ENCODE measurements at places on chromosomes 12 and 14. TPM values are rescaled to one million over a fixed set of nuclear protein-coding genes. Genes with fewer than 3 reads are reported as not detected.

MUCL1 gene
- not detected for total RNA-seq

IGF1 gene
- total RNA-seq: not detected

PGAM5 gene
- total RNA-seq: 63.2 TPM

TMEM132C gene
- not detected for total RNA-seq

DNA sequence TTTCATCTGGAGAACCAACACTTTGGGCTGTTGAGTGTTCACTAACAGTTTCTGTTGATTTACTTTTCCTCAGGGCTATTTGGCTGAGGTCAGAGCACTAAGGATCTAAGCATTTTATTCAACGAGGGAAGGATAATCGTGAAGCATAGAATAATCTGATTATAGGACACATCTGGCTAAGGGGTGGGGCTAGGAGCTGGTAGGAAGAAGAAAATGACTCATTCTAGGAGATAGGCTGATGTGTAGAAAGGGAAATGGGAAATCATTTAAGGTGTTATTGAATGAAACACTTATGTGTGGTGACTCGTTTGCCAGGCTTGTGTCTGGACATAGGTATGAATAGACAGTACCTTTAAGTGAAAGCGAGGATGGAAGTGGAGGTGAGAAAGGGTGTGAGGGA lies 167.2 kb downstream of the ETNK1 start:
- no peak overlapping the region for H3K27ac ChIP-seq
- no peaks in the 10 kb centered on the region for H3K4me1 ChIP-seq
- H3K27me3 ChIP-seq: no peaks in the 10 kb centered on the region
- no peak for DNase-seq

DNA sequence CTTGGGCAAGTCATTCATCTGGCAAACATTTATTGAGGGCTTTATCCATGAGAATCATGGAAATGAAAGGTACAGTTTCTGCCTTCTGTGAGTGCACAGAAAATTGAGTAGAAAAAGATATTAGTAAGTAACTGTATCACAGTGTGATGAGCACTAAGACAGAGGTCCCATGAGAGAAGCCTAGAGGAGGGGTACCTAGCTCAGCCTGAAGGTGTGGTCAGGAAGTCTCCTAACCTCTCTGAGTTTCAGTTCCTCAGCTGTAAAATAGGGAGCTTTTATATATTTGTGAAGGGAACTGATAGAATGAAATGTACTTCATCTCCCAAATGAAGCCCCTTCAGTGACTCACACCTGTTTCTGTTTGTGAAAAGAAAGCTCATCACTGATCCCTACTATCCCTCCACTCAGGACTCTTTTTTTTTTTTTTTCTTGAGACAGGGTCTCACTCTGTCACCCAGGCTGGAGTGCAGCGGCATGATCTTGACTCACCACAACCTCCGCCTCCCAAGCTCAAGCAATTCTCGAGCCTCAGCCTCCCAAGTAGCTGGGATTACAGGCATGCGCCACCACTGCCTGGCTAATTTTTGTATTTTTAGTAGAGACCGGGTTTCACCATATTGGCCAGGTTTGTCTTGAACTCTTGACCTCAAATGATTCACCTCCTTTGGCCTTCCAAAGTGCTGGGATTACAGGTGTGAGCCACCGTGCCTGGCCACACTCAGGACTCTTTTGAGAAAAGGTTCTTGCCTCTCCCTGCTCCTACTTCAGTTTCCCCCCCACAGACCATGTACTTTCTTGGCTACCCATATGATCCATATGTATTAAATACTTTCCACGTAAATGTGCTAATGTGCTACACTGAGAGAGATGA lies 93.7 kb upstream of the FUT8 start:
- peak; percentile 92 for DNase-seq
- peak overlapping the region; percentile 56 for H3K4me3 ChIP-seq
- peak overlapping the region; percentile 75 for H3K27ac ChIP-seq
- H3K4me1 ChIP-seq: peaks cover 45% of the 10 kb centered on the region
- no peaks in the 10 kb centered on the region for H3K27me3 ChIP-seq

- H3K4me3 ChIP-seq: no peak overlapping the region
- no peak for DNase-seq
- H3K4me1 ChIP-seq: no peaks in the 10 kb centered on the region
Observed at GRCh38 chr12:70788774-70789173, 131.8 kb downstream of the PTPRR start.

GRCh38 chr12:38152816-38153736 lies 163.5 kb upstream of the ALG10B start:
- no peak overlapping the region for H3K27ac ChIP-seq
- no peaks in the 10 kb centered on the region for H3K27me3 ChIP-seq
- no peak for DNase-seq
- H3K4me3 ChIP-seq: no peak overlapping the region
- no peaks in the 10 kb centered on the region for H3K4me1 ChIP-seq

- no peak overlapping the region for H3K4me3 ChIP-seq
- H3K36me3 ChIP-seq: no peaks in the 10 kb centered on the region
- H3K4me1 ChIP-seq: no peaks in the 10 kb centered on the region
- DNase-seq: peak; percentile 82
- no peak overlapping the region for H3K27ac ChIP-seq
Observed at GRCh38 chr12:114355389-114356088, 50.4 kb downstream of the TBX5 start.

- no peak for DNase-seq
- no peak overlapping the region for H3K4me3 ChIP-seq
- no peaks in the 10 kb centered on the region for H3K36me3 ChIP-seq
Observed at GRCh38 chr12:123036466-123037285, 56.2 kb downstream of the ARL6IP4 start.

DNA sequence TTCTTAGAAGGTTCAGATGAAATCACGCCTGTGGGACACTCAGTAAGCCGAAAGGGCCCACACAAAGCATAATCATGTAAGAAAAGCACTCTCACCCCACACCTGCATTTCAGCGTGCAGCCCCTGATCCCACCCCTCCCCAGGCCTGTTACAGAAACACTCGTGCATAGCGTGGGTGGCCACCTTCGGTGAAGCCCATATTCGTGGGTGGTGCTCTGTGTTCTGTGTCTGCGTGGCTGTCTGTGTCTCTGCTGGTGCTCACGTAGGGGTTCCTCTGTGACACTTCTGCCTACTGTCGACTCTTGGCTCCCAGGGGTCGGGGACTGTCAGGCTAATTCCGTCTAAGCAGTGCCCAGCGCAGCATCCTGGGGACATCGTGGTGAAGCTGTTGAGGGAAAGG lies 74.0 kb downstream of the B4GALNT3 start:
- DNase-seq: no peak
- no peaks in the 10 kb centered on the region for H3K27me3 ChIP-seq
- H3K4me1 ChIP-seq: no peaks in the 10 kb centered on the region

DNA sequence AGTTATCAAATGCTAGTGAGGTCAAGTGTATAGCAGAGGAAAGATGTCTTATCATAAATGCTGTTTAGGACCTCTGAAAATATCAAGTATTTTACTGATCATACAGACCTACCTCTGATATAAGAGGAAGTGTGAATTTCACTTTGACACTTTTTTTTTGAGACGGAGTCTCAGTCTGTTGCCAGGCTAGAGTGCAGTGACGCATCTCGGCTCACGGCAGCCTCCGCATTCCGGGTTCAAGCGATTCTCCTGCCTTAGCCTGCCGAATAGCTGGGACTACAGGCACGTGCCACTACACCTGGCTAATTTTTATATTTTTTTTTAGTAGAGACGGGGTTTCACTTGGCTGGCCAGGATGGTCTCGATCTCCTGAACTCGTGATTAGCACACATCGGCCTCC lies 55.1 kb upstream of the PIK3C2G start:
- no peaks in the 10 kb centered on the region for H3K4me1 ChIP-seq
- no peaks in the 10 kb centered on the region for H3K36me3 ChIP-seq
- no peak for DNase-seq
- no peaks in the 10 kb centered on the region for H3K27me3 ChIP-seq

- H3K27ac ChIP-seq: no peak overlapping the region
- no peak for DNase-seq
- peaks cover 36% of the 10 kb centered on the region for H3K4me1 ChIP-seq
- no peaks in the 10 kb centered on the region for H3K36me3 ChIP-seq
- H3K4me3 ChIP-seq: no peak overlapping the region
- H3K27me3 ChIP-seq: no peaks in the 10 kb centered on the region
Observed at GRCh38 chr14:70782361-70782760, 27.0 kb downstream of the MAP3K9 start.

DNA sequence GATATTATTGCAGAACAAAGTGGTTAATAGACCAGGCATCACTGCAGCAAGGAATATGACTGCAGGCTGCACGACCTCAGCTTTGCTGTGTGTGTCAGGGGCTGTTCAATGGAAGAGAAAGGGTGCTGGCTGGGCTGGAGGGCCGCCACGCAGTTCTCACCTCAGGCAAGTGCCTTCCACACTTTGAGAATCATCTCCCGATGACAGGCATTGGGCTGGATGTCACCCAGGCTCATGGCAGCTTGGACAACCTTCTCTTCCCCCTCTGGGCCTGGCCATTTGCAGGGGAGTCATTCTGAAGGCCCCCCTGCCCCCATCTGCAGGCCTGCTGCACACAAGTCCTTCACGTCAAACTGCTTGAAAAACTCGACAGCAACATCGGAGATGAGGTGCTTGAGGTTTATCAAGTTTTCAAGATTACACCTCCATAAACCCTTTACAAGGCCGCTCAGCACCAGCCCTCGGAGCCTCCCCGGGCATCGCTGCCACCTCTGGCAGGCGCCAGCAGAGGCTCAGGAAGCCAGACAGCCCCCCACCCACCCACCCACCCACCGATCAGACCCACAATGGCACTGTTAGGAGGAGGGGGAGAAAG lies 165.9 kb upstream of the GSC start:
- no peak overlapping the region for H3K27ac ChIP-seq
- no peak for DNase-seq
- H3K4me3 ChIP-seq: no peak overlapping the region
- H3K27me3 ChIP-seq: no peaks in the 10 kb centered on the region
- H3K4me1 ChIP-seq: no peaks in the 10 kb centered on the region
- H3K36me3 ChIP-seq: no peaks in the 10 kb centered on the region

DNA sequence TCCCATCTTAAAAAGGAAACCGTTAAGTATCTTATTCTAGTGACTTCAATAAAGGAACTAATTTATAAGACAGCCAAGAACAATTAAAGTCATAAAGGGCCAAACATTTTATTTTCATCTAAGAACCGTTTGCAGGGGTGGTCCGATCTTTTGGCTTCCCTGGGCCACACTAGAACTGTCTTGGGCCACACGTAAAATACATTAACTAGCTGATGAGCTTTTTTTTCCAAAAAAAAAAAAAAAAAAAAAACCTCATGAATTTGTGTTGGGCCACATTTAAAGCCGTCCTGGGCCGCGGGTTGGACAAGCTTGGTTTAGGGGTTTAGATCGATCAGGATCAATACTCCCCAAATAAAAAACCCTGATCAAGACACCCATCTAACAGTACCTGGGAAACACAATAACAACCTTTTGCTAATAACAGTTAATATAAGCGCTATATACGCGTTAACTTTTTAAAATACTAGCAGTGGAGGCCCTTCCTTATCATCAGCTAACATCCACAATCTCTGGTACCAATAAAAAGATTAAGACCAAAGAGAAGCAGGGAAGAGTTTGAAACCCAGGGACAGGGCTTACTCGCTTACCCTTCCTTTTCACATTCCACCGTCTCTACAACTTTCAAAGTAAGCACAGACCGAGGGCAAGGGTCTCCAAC lies 1.1 kb downstream of the NAP1L1 start:
- peaks cover 29% of the 10 kb centered on the region for H3K36me3 ChIP-seq
- peak; percentile 51 for DNase-seq
- peak overlapping the region; percentile 74 for H3K27ac ChIP-seq
- H3K4me3 ChIP-seq: peak overlapping the region; percentile 84
- peaks cover 42% of the 10 kb centered on the region for H3K4me1 ChIP-seq
